ENCODE measurements at places on chromosomes 1 and 21.

DNA sequence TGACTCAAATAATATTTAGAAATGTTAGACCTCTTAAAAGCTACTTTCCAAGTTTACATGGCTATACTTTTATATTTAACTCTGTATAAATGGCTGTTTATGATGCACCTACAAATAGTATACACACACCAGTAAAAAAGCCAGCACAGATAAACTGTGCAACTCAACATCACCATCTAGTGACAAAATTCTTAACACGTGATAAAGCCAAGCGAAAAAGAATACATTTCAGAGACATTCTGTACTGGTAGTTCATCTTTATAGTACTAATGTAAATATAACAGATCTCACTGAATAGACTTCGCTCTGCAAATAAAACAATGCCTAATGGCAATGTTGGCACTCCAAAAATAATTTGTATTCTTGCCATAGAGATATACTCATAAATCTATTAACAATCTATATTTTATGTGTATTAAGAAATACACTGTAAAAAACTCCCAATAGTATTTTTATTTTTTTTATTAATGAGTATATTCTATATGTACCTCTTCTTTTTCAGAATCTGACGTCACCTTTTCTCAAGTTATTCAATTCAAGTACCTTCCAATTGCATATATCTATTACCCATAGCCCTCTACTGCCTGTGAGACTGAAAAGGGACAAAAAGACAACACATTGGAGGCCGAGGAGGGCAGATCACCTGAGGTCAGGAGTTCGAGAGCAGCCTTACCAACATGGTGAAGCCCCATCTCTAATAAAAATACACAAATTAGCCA is 100.2 kb downstream of the DPYD start:
- no peak for DNase-seq

GRCh38 chr1:212196355-212196754 is 88.9 kb upstream of the PPP2R5A start:
- DNase-seq, result no peak

DNA sequence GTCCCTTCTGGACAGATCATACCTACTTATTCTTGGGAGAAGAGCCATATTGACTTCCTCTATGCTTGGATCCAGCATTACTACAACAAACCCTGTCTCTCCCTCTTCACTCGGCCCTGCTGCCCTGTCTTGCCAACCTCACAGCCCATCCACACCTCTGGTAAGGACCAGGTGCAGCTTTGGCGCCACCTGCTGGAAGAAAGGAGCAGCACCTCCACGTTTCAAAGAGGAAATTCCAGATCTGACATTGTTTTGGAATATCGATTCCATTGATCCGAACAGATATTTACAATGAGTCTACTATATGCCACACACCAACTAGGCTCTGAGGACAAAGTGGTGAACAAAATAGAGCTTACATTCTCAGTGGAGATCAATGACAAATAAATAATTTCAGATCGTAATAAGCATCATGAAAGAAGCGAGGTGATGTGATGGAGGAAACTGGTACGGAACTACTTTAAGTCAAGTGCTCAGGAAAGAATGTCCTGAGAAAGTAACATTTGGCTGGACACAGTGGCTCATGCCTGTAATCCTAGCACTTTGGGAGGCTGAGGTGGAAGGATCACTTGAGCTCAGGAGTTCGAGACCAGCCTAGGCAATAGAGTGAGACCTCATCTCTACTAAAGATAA is 18.7 kb downstream of the MFSD2A start:
- peak; percentile 48 for DNase-seq

GRCh38 chr1:10681296-10682107 is 114.9 kb downstream of the CASZ1 start:
- DNase-seq, result no peak

- DNase-seq, result no peak
These were observed 9.4 kb downstream of the DNTTIP2 start for GRCh38 chr1:93869653-93870052.

- no peak for DNase-seq
These were observed 41.6 kb upstream of the PKP1 start for GRCh38 chr1:201241736-201242135.

DNA sequence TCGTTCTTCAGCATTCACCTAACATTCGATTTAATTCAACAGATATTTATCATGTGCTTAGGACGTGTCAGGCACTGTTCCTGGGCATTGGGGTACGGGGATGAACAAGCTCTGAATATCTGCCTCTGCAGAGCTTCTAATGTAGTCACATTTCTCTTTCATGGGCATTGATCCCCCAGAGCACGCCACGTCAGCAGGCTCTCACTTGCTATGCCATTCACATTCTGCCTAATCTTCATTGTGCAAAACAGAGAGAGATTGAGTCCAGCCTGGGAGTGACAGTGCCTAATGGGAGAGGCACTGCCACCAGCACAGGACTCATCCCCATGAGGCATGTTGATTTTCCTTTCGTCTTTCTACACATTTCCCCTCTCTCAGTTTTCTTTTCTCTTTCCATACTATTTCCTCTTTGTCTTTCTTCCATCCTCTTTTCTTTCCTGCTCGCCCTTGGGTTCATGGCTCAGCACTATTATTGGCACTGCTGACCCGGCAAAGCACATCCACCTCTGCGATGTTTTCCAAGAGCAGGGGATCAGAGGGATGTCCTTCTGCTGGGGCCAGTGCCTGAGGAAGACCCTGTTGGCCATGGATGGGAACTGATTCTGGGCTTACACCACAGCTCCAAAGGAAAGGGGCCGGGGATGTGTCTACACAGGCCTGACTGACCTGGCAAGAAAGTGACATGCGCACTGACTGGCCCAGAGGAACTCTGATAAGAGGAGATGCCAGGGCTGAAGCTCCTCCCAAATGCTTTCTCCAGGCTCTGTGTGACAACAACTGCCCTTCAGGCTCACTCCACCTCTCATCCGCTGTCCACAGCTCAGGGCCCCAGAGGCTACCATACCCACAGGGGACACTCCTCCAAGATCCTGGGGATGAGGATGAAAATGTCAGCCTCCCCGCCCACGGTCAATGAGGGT is 195.9 kb downstream of the TOMM20 start:
- DNase-seq, result no peak

DNA sequence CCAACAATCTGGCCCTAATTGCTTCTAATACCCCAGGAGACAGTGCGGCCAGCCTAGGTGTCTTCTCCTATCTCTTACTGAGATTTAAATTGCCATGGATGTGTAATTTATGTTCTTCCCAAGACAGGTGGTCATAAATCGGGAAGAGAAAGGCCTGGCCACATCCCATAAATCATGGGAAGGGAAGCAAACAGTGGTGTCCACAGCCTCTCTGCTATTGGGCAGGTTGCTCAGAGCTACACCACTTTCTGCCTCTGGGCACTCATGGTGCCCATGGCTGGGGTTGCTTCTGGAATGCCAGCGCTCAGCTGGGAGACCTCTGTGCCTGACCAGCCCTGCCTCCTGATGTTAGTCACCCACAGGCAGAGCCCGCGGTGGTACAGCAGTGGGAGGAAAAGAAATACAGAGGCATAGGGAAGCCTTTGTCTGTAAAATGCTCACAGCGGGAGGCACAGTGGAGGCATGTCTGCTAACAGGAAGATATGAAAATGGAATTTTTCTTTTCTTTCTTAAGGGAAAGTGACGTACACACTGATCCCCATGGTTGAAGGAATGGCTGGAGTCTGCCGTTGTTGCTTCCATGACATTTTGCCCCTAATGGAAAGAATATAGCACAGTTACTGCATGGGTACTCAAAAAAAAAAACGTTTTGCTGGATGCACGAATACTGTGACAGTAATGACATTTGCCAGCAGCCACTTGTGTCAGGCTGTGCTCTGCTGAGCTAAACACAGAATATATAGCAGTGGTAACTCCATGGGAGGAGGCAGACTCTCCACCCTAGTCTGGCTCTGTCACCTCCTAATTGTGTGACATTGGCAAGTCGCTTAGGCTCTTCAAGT is 21.9 kb downstream of the MTARC1 start:
- DNase-seq, result no peak

GRCh38 chr1:55466373-55466772 is 251.2 kb upstream of the USP24 start:
- no peak for DNase-seq

GRCh38 chr1:205066141-205066818 is 18.0 kb downstream of the TMEM81 start:
- DNase-seq, result no peak

- no peak for DNase-seq
These were observed 17.1 kb downstream of the SLAMF7 start for GRCh38 chr1:160755911-160756848.

DNA sequence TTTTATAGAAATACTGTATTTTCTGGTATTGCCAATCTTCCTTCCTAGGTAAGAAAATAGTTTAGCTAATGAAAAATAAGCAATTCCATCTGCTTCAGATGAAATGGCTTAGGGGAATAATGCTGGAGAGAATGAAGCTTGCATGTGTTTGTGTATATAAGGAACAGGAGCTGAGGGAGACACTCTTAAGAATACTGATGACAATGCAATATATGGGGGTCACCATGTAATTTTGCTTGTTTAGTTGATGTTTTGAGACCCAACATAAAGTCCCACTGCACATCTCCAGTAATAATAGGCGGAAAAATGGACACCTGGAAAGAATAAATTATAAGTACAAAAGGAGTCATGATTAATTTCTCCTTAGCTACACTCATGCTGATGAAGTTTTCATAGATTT is 110.8 kb upstream of the BRINP3 start:
- DNase-seq, result no peak

DNA sequence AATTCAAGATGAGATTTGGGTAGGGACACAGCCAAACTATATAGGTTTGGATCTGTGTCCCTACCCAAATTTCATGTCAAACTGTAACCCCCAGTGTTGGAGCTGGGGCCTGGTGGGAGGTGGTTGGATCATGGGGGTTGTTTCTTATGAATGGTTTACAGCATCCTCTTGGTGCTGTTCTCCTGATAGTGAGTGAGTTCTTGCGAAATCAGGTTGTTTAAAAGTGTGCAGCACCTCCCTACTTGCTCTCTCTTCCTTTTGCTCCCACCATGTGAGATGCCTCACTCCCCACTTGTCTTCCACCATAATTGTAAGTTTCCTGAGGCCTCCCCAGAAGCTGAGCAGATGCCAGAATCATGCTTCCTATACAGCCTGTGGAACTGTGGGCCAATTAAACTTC is 17.3 kb downstream of the ODF2L start:
- DNase-seq, result no peak

GRCh38 chr1:205569411-205570172 is 62.2 kb downstream of the ELK4 start:
- DNase-seq, result no peak

GRCh38 chr1:36922593-36923426 is 111.5 kb downstream of the GRIK3 start:
- no peak for DNase-seq

- DNase-seq, result no peak
These were observed 103.8 kb downstream of the SLC45A1 start for GRCh38 chr1:8421721-8422120.

GRCh38 chr1:93673163-93673829 is 8.3 kb downstream of the BCAR3 start:
- DNase-seq, result no peak

DNA sequence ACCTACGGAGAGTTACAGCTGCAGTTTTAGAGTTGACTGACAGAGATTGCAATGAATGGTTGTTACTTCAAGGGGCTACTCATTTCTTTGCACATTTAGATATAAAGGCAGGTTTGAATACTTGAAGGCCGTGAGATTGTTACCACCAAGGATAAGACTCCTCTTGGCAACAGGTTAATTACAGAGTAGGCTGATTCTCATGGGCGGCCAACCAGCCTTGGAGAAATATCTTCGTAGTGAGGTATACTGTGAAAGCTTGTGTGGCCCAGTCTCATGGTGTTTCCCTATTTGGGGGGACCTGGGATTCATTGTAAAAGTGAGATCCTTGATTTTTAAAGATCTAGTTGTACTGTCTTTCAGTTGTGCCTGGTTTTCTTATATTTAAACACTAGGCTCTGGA is 103.2 kb upstream of the OLFM3 start:
- no peak for DNase-seq

DNA sequence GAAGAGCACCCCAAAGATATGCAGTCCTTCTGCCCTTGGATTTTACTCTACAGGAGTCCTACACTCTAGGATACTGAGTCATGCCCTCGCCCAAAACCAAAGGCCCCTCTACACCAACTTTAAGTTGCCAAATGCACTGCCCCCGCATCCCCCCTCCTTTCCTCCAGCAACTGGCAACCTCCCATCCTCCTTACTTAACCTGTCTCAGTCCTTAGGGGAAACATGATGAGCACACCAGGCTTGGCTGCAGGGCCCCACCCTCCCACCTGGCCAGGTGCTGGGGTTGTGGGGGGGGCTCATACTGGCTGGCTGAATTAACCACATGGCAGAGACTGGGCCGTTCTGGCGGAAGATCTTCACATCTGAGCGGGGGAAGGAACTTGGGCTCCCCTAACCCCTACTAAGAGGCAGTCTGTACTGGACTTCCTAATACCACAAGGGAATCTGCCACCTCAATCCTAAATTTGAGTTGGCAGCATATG is 1.2 kb downstream of the HDGF start:
- DNase-seq, result peak; percentile 10

DNA sequence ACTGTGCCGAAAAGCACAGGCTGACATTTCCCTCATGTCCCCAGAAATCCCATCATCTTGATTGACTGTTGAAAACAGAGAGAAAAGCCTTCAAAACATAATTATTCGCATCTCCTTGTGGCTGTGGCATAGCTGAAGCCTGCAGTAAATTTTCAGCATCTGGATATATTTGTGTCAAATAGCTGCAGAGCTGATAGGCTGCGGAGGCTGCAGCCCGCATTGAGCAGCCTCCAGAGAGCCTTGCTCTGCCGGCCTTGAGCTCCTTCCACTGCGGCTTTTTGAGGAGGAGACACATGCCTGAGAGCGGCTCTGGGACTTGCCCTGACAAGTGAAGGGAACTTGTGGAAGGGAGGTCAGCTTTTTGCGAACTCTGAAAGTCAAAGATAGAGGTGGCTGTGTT is 144.7 kb downstream of the RYR2 start:
- DNase-seq, result no peak

DNA sequence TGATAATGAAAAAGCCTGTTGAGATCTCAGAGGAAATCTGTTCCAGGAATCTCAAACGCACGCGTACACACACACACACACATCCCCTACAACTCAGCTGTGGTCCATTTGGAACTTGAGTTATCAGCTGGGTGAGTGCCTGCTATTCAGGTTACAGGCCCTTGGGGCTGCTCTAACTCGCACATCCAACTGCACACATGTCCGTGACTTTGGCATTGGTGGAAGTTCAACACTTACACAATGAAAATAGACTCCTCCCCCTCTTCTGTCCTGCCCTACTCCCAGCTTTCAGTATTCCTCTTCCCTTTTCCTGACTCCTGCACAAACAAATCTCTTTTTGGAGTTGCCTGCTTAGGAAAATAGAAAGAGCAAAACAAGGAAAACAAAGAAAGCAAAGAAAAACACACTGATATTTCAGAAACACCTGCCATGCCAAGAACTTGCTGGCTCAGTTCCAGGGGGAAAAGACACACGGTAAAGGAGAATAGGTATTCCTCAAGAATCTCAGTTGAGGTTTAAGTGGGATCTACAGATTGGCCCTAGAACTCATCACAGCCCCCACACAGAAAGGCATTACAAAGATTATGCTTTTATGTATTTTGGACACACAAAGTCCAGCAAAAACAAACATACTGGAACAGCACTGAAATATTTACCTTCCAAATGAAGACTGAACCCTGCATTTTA is 140.9 kb downstream of the TGFBR3 start:
- no peak for DNase-seq
